Right cardiac atrium (tissue), 5 donors: ENCODE measurements at places on chromosomes 1 and 21. TPM values are rescaled to one million over a fixed set of nuclear protein-coding genes. Genes with fewer than 3 reads are reported as not detected.

DNA sequence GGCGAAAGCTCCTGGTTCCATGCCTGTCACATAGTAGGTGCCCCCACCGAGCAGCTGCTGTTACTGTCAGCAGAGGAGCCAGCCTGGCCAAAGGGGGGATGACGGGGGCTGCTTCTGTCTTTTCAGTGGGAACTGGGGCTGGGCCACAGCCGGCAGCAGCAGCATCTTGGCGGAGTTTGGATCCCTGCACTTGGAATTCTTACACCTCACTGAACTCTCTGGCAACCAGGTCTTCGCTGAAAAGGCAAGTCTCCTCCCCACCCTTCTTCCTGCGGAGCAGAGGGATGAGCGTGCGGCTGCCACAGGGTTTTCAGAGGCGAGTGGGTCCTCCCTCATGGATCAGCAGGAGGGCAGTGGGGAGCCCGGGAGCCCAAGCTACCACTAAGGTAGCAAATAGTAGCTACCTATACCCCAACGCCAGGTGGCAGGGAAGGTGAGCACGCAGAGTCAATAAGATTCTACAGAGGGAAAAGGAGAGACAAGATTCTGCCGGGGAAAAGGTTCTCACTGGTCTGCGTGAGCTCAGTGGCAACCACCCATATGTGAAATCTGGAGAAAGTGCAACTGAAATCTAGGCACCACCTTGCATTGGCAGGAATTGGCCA is 41.4 kb upstream of the SELENON start:
- DNase-seq, result no peak

GRCh38 chr1:19468397-19468956 is 16.9 kb downstream of the CAPZB start:
- DNase-seq, result peak; percentile 81

GRCh38 chr21:23480591-23481270 is 2126.6 kb downstream of the MRPL39 start:
- no peak for DNase-seq

DNA sequence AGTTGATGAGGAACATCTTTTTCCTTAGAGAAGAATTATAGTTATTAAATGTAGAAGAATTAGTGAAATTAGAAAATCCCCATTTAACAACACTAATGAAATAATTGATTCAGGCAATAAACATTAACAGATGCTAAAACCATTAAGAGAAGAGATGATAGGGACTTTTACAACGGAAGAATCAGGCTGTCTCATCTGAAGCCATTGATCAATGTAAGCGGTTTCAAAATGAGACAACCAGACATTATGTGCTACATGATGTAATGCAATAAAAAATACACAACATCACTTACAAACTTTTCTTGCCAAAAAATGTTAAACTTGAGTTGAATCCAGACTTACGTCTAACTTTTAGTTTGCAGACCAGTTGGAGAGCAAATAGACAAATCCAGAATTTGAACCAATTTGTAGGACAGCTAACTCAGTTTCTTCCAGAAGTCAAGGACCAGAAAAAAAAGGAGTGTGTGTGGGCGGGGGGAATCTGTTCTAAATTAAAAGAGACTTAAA is 165.4 kb upstream of the DPT start:
- no peak for DNase-seq

DNA sequence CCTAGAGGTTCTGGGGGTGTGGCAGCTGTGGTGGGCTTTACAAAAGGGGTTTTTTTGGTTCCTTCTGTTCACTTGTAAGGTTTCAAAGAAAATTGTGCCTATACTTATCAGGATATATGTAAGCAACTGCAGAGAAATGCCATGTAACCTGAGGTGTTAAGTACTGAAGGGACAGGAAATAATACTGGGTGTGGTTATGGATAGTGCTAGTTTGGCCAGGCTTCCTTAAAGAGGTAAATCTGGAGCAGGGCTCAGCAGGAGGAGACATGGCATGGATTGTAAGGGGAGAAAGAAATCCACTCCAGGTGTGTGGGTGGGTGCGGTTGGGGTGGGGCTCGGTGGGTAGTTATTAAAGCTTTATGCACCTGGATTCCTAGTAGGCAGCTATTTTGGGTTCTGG is 28.3 kb downstream of the KIRREL1 start:
- DNase-seq, result no peak

GRCh38 chr1:232880354-232880753 is 70.1 kb upstream of the NTPCR start:
- peak; percentile 59 for DNase-seq

- no peak for DNase-seq
These were observed 44.4 kb upstream of the PCBP3 start for GRCh38 chr21:45599146-45599581.

- no peak for DNase-seq
These were observed 377.8 kb downstream of the USH2A start for GRCh38 chr1:216045400-216045799.

- DNase-seq, result no peak
These were observed 22.5 kb upstream of the DPYD start for GRCh38 chr1:97943354-97943753.

DNA sequence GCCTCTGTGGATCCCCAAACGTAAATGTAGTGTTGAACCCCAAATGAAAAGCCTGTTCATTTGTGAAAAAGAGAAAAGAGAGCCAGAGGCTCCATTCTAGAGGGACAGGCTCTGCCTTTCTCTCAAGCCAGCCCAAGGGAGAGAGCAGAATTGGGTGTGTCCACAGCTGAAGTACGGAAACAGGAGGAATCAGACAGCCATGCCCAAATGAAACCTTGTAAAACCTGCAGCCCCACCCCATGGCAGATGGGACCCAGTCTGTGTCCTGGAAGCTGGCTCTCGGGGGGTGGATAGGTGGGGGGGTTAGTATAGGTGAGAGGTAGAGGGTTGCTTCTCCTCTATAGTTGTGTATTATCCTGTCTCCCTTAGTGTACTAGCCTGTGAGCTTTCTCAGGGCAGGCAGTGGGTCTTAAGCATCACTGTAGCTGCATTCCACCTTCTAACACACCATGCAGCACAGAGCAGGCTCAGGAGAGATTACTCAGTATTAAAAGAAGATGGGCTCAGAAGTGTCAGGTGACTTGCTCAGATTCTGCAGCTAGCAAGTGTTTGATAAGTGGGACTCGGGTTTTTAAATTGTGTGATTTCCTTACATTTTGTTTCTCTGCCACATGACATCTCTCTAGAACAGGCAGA is 67.4 kb upstream of the SIPA1L2 start:
- DNase-seq, result no peak

- DNase-seq, result no peak
These were observed 319.4 kb downstream of the BRINP2 start for GRCh38 chr1:177490036-177490639.

- no peak for DNase-seq
These were observed 597.8 kb downstream of the KIF26B start for GRCh38 chr1:245752561-245752960.

DNA sequence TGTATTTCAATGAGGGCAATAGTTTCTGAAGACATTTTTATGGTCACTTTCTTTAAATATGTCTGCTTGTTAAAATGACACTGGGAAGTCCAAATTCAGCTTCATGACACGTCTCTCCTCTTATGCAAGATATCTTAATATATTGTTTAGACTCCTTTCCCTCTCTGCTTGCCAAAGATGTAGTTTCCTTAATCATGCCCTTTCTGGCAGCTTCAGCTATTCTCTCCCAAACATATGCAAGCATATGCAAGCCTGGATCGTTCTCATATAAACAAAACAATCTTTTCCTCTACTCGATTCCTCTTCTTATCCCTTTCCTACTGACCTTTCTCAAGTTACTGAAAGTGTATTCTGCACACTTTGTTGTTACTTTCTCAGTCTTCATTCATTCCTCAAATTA is 372.2 kb downstream of the PTBP2 start:
- DNase-seq, result no peak

DNA sequence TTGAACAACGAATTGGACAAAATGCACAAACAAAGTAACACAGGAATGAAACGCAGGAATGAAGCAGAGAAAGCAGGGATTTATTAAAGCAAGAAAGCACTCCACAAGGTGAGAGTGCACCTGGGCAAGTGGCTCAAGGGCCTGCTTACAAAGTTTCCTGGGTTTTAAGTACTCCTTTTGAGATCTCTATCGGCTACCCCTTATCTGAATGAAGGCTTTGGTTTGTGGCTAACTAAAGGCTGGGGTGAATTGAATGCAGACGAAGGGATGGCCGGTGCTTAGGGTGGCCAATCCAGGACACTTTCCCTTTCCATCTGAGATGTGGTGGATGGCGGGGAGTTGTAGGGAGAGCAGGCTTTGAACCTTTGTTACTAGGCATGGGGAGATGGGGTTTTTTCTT is 151.4 kb upstream of the KIAA0040 start:
- DNase-seq, result no peak

DNA sequence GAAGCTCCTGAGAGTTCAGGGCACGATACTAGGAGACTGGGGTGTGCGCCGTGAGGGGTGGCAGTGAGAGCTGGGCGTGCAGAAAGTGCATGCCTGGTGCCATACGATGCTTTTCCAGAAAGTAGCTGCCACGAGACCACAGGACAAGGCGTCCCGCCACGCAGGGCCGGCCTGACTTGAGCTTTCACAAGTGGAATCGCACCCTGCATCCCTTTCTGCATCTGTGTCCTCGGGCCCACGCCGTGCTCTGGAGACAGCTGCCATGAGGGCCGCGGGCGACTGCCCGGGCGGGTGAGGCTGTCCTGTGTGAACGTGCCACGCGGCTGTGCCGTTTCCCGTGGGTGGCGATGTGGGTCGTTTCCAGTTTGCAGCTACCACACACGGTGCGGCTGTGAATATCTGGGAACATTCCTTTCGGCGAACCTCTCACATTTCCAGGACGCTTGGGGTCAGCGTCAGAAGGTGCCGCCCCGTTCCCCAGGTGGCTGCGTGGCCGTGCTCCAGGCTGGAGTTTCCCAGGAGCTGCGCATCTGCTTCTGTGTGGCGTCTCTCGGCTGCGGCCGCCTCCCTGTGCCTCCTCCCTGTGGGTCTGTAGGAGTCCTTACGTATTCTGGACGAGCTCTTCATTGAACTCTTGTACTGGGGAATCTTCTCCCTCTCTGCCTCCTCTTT is 1.0 kb upstream of the PERM1 start:
- DNase-seq, result peak; percentile 54

- peak; percentile 97 for DNase-seq
These were observed 16.5 kb downstream of the ZNF697 start for GRCh38 chr1:119631433-119632102.

GRCh38 chr1:212610575-212610967 is 2.0 kb downstream of the ATF3 start:
- DNase-seq, result no peak

DNA sequence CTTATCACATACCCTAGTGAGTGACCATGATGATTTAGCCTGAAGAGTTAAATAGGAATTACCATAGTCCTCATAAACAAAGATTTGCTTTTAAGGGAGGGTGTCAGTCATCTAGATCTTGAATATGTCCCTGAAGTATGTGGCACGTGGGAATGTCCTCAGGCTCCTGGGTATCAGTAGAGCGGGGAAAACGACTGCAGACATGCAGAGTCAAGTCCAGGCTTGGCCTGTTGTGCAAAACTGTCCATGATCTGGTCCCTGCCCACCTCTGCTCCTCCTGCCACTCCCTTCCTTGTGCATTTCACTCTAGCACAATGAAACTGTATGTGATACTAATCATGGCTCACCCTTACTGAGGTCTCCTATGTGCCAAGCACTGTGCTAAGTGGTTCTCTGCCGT is 12.9 kb downstream of the MOV10 start:
- no peak for DNase-seq

DNA sequence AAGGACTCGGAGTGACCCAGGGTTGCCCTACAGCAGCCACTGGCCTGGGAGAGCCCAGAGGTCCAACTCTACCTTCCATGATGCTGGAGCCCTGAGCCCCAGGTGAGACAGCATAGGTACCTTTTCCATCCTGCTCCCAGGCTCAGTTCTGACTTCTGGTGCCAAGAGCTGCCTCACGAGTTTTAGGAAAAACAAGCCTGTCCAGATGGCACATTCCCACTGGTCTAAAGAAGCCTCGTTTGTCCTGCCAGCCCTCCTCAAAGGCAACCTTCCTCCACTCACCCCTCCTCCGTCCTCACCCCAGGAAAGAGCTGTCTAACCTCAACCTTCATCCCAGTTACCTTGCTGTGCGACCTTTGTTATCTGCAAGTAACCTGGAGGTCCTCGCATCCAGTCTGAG is 53.5 kb upstream of the PRELP start:
- DNase-seq, result no peak

DNA sequence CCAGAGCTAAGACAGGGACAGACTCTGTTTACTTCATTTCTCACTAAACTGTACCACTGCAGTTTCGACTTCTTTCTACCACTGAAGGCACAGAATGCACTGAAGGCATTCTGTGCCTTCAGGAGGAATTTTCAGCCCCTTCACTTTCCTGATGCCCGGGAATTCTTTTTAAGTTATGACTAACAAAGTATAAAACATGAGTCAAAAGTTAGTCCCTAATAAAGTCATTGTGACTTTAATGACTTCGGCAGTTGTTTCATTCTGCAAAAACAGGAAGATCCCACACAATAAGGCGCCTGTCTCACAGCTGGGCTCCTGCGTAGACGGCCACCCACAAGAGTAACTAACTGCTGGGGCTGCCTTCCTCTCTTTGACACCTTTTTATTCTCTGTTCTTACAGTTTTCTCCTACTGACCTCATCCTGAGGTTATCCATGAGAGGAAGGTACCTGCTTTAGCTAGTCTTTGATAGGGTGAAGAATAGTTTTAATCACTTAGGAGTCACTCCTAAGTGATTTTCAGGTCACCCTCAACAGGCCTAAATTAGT is 183.9 kb upstream of the SGIP1 start:
- peak; percentile 70 for DNase-seq

DNA sequence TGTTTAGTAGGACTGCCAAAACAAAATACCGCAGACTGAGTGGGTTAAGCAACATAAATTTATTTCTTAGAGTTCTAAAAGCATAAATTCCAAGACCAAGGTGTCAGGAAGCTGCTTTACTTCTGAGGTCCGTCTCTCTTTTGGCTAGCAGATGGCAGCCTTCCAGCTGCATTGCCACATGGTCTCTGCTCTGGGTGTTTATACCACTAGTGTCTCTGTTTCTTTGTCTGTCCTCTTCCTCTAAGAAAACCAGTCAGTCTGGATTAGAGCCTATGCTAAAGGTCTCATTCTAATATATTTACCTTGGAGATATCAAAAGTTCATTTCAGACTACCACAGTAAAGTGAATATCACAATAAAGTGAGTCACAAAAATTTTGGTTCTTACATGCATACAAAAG is 519.8 kb downstream of the COL11A1 start:
- no peak for DNase-seq

GRCh38 chr21:32131960-32132359 is 146.9 kb downstream of the MIS18A start:
- no peak for DNase-seq

GRCh38 chr1:112048421-112048820 is 59.0 kb upstream of the KCND3 start:
- DNase-seq, result no peak

The SMPDL3B gene
- 0.32 TPM for total RNA-seq

The BACE2 gene
- total RNA-seq, result 26.3 TPM

The GJA4 gene
- total RNA-seq, result 31.4 TPM

The AMIGO1 gene
- 12.2 TPM for total RNA-seq

The ELAVL4 gene
- total RNA-seq, result 0.41 TPM

The CALML6 gene
- total RNA-seq, result not detected

The C1orf116 gene
- 0.06 TPM for total RNA-seq

The AMY2A gene
- not detected for total RNA-seq

The ADAM30 gene
- not detected for total RNA-seq

The ADAMTS4 gene
- total RNA-seq, result 24.0 TPM

The PALMD gene
- total RNA-seq, result 79.6 TPM

The LIN28A gene
- not detected for total RNA-seq
